Activated B cell treated with CpG ODN at 0.5 μM for 24 hours (primary cell): ENCODE measurements at places on chromosomes 5 and 9. TPM values are rescaled to one million over a fixed set of nuclear protein-coding genes. Genes with fewer than 3 reads are reported as not detected.

DNA sequence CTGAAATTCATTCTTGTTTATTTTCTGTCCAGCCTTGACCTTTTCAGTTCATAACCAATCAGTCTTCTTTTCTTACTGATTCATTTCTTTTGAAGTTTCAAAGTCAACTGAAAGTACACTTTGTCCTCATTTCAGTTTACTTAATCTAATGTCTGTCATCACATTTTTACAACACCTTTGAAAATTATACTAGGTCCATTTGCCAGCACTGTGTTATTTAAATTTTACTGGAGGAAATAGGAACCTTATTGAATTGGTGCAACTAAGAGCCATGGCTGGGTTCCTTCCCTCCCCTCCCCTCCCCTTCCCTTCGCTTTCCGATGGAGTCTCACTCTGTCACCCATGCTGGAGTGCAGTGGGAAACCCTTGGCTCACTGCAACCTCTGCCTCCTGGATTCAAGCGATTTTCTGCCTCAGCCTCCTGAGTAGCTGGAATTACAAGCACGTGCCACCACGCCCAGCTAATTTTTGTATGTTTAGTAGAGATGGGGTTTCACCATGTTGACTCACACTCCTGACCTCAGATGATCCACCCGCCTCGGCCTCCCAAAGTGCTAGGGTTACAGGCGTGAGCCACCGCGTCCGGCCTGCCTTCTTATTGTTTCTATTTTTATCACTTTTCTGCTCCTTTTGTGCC, 6.3 kb downstream of the RMI1 start:
- H3K4me1 ChIP-seq = peaks cover 34% of the 10 kb centered on the region
- no peaks in the 10 kb centered on the region for H3K27me3 ChIP-seq
- peak overlapping the region; percentile 41 for H3K27ac ChIP-seq

DNA sequence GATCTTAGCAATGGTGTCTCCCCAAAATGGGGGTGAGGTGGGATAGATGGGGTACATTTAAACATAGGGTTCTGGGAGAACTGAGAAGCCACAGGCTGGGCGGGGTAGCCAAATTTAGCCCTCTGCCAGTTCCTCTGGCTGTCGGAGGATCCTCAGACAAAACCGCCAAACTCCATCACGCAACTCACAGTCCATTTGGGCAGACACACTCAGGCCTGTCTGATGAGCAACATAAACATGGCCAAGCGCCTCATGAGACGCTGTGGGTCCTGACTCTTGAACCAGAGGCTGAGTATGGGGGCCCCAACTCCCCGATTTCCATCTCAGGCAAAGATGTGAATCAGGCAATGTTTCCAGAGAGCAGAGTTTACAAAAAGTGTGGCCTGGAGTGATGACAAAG, 162.3 kb downstream of the FGF18 start:
- H3K27me3 ChIP-seq = peaks cover 5% of the 10 kb centered on the region
- no peaks in the 10 kb centered on the region for H3K36me3 ChIP-seq
- H3K4me1 ChIP-seq = no peaks in the 10 kb centered on the region
- no peak for DNase-seq

GRCh38 chr9:135485832-135486231, 6.2 kb downstream of the PPP1R26 start:
- H3K4me1 ChIP-seq = peaks cover 4% of the 10 kb centered on the region
- H3K4me3 ChIP-seq = no peak overlapping the region
- peaks cover 6% of the 10 kb centered on the region for H3K36me3 ChIP-seq
- no peak overlapping the region for H3K27ac ChIP-seq
- peaks cover 2% of the 10 kb centered on the region for H3K27me3 ChIP-seq

- peak; percentile 90 for DNase-seq
- peak overlapping the region; percentile 58 for H3K4me3 ChIP-seq
- H3K27ac ChIP-seq = peak overlapping the region; percentile 50
- H3K27me3 ChIP-seq = no peaks in the 10 kb centered on the region
- peaks cover 44% of the 10 kb centered on the region for H3K4me1 ChIP-seq
- no peaks in the 10 kb centered on the region for H3K36me3 ChIP-seq
Measured at GRCh38 chr5:150458802-150459557, 9.4 kb upstream of the RPS14 start.

DNA sequence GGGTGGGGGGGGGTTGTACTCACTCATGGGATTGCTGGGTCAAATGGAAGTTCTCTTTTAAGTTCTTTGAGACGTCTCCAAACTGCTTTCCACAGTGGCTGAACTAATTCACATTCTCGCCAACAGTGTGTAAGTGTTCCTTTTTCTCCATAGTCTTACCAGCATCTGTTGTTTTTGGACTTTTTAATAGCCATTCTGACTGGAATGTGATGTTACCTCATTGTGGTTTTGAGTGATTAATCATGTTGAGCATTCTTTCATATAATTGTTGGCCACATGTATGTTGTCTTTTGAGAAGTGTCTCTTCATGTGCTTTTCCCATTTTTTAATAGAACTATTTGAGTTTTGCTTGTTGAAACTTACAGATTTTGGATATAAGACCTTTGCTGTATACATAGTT, 94.9 kb upstream of the PLPPR1 start:
- no peak overlapping the region for H3K4me3 ChIP-seq
- H3K27ac ChIP-seq = no peak overlapping the region
- no peaks in the 10 kb centered on the region for H3K36me3 ChIP-seq
- H3K4me1 ChIP-seq = no peaks in the 10 kb centered on the region
- no peak for DNase-seq

GRCh38 chr5:72251386-72251785, 68.7 kb downstream of the MRPS27 start:
- DNase-seq = no peak
- H3K4me1 ChIP-seq = peaks cover 12% of the 10 kb centered on the region
- no peak overlapping the region for H3K27ac ChIP-seq
- no peak overlapping the region for H3K4me3 ChIP-seq

DNA sequence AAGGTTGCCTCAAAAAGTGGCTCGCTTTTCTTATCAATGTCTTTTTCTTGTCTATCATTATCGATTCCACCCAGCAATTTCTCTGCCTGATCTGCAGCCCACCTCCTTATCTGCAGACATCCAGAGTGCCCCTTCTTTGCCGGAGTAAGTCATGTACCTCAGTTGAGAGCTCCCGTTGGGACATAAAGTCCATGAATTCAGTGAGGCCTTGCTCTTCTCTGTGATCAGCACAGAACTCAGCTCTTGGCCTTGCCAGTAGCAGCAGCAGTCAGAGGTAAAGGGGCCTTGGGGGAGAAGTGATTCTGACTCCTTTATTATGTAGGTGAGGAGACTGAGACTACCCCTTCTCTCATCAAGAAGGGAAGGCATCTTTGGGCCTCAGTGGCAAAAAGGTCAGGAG, 24.9 kb upstream of the DCAF12 start:
- H3K27me3 ChIP-seq = peaks cover 46% of the 10 kb centered on the region
- H3K4me1 ChIP-seq = no peaks in the 10 kb centered on the region
- H3K36me3 ChIP-seq = no peaks in the 10 kb centered on the region
- DNase-seq = no peak
- no peak overlapping the region for H3K4me3 ChIP-seq
- H3K27ac ChIP-seq = no peak overlapping the region

GRCh38 chr5:136211282-136212040, 18.5 kb upstream of the SMIM32 start:
- H3K4me3 ChIP-seq = no peak overlapping the region
- peaks cover 16% of the 10 kb centered on the region for H3K27me3 ChIP-seq
- H3K4me1 ChIP-seq = no peaks in the 10 kb centered on the region
- H3K36me3 ChIP-seq = no peaks in the 10 kb centered on the region

DNA sequence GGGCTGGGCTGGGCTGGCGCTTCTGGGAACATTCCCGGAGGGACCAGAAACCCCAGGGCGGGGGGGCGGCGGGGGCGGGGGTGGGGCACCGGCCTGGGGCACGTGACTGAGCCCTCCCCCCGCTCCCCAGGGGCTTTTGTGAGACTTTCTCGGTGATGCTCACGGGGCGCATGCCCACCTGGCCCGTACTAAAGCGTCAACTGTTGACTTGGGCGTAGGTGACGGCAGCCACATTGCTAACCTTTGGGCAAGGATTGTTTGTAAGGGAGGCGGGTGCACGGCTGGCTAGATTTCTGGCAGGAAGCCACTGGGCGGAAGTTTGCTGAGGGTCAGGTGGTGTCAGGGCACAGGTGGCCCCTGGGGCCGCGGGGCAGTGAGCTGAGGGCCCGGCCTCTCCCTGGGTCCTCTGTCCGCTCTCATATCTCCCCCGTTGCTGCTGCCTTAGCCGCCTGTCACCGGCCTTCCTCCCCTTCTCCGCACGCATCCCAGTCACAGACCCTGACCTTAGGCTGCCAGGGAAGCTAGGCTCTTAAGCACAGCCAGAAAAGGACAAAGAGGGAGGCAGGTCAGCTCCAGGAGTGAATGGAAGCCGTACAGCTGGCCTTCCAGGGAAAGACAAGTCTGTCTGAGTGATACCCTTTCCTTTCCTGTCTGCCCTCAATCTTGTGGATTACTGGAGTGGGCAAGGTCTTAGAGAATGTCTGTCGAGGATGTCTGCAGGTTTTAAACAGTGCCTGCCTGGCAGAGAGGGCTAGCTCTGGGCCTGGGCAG, 812 bp downstream of the CACFD1 start:
- H3K27ac ChIP-seq = peak overlapping the region; percentile 88
- peak overlapping the region; percentile 81 for H3K4me3 ChIP-seq
- no peak for DNase-seq
- no peaks in the 10 kb centered on the region for H3K27me3 ChIP-seq

GRCh38 chr9:137432687-137433348, 8.3 kb downstream of the ENTPD8 start:
- peaks cover 13% of the 10 kb centered on the region for H3K4me1 ChIP-seq
- peaks cover 3% of the 10 kb centered on the region for H3K27me3 ChIP-seq
- H3K27ac ChIP-seq = no peak overlapping the region
- no peak overlapping the region for H3K4me3 ChIP-seq

GRCh38 chr9:130410443-130410842, 34.3 kb upstream of the ASS1 start:
- H3K36me3 ChIP-seq = no peaks in the 10 kb centered on the region
- no peak overlapping the region for H3K4me3 ChIP-seq
- peaks cover 1% of the 10 kb centered on the region for H3K27me3 ChIP-seq
- H3K4me1 ChIP-seq = no peaks in the 10 kb centered on the region
- no peak for DNase-seq
- H3K27ac ChIP-seq = no peak overlapping the region

GRCh38 chr9:137828527-137829259, 48.9 kb upstream of the CACNA1B start:
- peaks cover 27% of the 10 kb centered on the region for H3K4me1 ChIP-seq
- no peak overlapping the region for H3K27ac ChIP-seq
- no peaks in the 10 kb centered on the region for H3K27me3 ChIP-seq
- H3K4me3 ChIP-seq = no peak overlapping the region

DNA sequence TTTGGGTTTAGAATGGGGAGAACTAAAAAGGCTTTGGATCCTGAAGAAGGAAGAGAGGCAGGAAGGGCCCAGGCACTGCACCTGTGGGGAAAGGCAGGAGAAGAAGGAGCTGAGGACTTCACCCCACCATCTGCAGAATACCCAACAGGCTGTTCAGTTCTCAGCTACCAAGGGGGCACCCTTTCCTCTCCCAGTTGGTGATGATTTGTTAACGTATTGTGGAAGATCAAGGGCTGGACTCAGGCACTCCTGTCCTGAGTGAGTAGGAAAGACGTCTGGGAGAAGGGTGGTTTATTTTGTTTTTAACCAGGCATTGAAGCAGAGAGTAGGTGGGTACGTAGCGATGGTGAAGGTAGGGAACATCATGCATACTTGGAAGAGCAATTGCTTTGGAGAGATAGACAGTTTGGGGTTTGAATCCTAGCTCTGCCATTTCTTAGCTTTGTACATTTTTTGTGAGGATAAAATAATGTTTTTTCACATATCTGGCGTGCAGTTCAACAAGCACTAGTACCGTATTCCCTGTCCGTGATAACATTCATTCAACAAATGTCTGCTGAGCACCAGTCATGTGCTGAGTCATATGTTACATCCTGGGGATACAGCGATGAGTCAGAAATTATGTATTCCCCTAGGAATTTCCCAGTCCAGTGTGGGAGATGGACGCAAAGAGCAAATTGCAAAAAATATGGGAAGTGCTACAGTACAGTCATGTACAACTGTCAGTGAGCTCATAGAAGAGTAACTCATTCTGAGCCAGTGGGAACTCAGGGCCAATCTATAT, 2.1 kb downstream of the MSANTD3 start:
- no peak for DNase-seq
- H3K4me3 ChIP-seq = no peak overlapping the region
- peaks cover 4% of the 10 kb centered on the region for H3K36me3 ChIP-seq
- H3K27ac ChIP-seq = no peak overlapping the region
- H3K27me3 ChIP-seq = no peaks in the 10 kb centered on the region

DNA sequence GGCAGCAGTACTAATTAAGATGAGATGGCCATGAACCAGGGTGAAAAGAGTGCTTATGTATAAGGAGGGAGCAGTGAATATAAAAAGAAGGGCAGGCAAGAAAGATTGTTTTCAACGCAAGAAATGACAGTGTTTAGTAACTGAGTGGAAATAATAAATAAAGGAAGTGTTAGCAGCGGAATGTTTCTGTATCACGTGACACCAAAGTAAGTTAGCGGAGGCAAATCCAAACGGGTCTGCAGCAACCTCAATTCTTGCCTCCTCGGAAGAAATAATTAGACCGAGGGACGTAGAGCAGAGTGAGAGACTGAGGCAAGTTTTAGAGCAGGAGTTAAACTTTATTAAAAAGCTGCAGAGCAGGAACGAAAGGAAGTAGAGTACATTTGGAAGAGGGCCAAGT, 15.4 kb upstream of the GAS1 start:
- H3K36me3 ChIP-seq = no peaks in the 10 kb centered on the region
- no peak overlapping the region for H3K4me3 ChIP-seq
- no peak overlapping the region for H3K27ac ChIP-seq
- DNase-seq = no peak
- no peaks in the 10 kb centered on the region for H3K27me3 ChIP-seq

DNA sequence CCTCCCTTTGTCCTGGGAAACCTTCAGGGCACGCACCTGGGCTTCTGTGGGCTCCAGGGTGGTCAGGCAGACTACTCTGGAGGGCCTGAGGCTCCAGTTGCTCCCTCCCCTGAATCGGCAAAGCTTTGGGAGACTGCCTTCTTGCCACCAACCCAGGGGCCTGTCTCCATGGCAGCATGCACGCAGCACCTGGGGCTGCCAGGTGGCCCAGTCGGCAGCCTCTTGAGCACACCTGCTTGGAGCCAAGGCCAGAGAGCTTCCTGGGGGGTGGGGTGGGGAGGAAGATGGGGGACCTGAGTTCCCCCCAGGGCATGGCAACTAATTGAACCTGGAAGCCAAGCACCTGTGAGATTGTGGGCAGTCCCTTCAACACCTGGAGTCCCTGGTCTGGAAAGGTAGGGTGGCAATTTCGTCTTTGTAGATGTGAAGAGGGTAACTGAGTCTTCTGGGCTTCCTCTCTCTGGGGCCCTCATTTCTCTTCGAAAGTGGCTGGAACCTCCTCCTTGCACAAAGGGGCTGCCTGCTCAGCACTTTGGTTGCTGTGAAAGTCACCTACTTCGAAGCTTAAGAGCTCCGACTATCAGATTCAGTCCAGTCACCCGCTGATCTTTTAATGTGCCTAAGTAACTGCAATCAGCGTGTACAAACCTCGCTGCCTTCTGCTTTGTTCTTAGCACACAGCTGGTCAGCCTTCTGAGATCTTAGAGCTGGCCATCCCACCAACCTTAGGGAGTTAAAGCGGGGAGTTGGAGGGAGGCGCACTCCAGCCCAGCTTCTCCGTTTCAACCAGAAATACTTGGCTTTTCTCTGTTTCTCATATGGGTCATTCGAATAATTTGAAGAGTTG, 4.0 kb downstream of the RNF183 start:
- no peak overlapping the region for H3K4me3 ChIP-seq
- H3K36me3 ChIP-seq = no peaks in the 10 kb centered on the region
- no peaks in the 10 kb centered on the region for H3K4me1 ChIP-seq
- DNase-seq = no peak

The PHYHD1 gene
- total RNA-seq = 0.86 and 1.0 TPM in 2 replicates

The SPINK7 gene
- total RNA-seq = not detected in 2 replicates

The IRX4 gene
- not detected in 2 replicates for total RNA-seq

The ANKRD31 gene
- 0.13 and 0.15 TPM in 2 replicates for total RNA-seq

The SPOCK1 gene
- total RNA-seq = not detected in 2 replicates

The KCTD16 gene
- total RNA-seq = not detected in 2 replicates

The PCDHGA3 gene
- total RNA-seq = 0.20 and 0.51 TPM in 2 replicates

The N4BP3 gene
- 17.4 and 18.1 TPM in 2 replicates for total RNA-seq

The NUTM2G gene
- total RNA-seq = not detected in 2 replicates

The SOHLH1 gene
- total RNA-seq = not detected in 2 replicates

The F12 gene
- 0.31 TPM in 1 of 2 replicates, not detected in the other for total RNA-seq

The HEXB gene
- total RNA-seq = 34.5 and 43.2 TPM in 2 replicates
